ENCODE measurements at places on chromosomes 4 and X. TPM values are rescaled to one million over a fixed set of nuclear protein-coding genes. Genes with fewer than 3 reads are reported as not detected.

Gene SPANXN2
- not detected for total RNA-seq

- H3K27me3 ChIP-seq, result no peaks in the 10 kb centered on the region
- H3K36me3 ChIP-seq, result peaks cover 15% of the 10 kb centered on the region
- no peak overlapping the region for H3K4me3 ChIP-seq
- peaks cover 22% of the 10 kb centered on the region for H3K4me1 ChIP-seq
- DNase-seq, result no peak
- H3K27ac ChIP-seq, result no peak overlapping the region
These were observed 75.8 kb downstream of the EVC2 start for GRCh38 chr4:5632571-5632970.

DNA sequence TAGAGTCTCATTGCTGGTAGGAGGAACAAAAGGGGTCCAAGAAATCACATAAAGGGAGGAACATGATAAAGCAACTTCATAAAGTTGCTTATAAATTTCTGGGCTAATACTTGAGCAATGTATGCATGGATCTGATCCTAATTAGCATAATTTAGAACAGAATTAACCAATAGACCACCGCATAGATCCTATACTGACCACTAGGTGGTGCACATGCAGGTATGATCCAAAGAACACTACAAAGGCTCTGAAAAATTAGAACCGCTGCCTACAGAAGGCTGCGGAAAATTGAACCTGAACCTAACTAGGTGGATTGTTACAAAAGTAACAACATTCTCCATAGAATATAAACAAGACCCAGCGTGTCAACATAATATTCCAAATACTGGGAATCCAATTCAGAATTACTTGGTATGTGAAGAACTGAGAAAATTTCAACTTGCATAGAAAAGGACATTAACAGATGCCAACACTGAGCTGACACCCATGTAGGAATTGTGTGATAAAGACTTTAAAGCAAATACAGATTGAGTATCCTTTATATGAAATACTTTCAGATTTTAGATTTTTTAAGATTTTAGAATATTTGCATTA is 23.3 kb downstream of the BRCC3 start:
- no peak overlapping the region for H3K27ac ChIP-seq
- no peaks in the 10 kb centered on the region for H3K27me3 ChIP-seq
- peaks cover 3% of the 10 kb centered on the region for H3K36me3 ChIP-seq
- no peak overlapping the region for H3K4me3 ChIP-seq
- DNase-seq, result no peak

DNA sequence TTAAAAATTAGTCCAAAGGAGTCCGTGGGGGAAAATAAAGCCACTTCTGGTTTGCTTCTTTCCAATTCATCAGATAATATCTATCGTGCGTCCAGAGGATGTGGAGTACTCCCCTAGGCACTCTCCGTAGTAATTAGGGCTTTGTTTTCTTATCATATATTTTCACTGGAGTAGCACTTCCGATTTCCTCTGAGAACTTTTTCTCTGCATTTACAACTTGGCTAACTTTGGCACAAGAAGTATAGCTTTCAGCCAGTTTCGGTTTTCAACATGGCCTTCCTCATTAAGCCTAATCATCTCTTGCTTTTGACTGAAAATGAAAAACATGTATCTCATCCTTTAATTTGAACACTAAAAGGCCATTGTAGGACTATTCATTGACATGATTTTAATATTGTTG is 80.5 kb downstream of the CASP3 start:
- H3K4me3 ChIP-seq, result no peak overlapping the region
- no peaks in the 10 kb centered on the region for H3K27me3 ChIP-seq
- H3K4me1 ChIP-seq, result peaks cover 3% of the 10 kb centered on the region
- no peak for DNase-seq
- no peaks in the 10 kb centered on the region for H3K36me3 ChIP-seq
- no peak overlapping the region for H3K27ac ChIP-seq

GRCh38 chr4:173253561-173253960 is 80.6 kb downstream of the HMGB2 start:
- peaks cover 27% of the 10 kb centered on the region for H3K4me1 ChIP-seq
- no peak for DNase-seq
- H3K27ac ChIP-seq, result peak overlapping the region; percentile 75
- no peaks in the 10 kb centered on the region for H3K27me3 ChIP-seq
- peaks cover 3% of the 10 kb centered on the region for H3K36me3 ChIP-seq
